ENCODE measurements at places on chromosomes 2 and 18.

DNA sequence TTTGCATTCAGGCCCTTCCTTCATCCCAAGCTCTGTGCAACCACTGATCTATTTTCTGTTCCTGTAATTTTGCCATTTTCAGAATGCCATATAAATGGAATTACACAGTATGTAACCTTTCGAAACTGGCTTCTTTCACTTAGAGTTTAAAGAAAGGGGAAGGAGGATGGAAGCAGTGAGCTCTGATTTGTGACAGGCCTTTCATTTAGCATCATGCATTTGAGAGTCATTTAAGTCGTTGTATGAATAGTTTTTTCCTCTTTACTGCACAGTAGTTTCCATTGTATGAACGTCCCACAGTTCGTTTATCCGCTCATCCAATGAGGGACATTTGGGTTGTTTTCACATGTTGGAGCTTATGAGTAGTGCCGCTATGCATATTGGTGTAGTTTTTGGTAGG, 67.0 kb downstream of the LBH start:
- DNase-seq: no peak

DNA sequence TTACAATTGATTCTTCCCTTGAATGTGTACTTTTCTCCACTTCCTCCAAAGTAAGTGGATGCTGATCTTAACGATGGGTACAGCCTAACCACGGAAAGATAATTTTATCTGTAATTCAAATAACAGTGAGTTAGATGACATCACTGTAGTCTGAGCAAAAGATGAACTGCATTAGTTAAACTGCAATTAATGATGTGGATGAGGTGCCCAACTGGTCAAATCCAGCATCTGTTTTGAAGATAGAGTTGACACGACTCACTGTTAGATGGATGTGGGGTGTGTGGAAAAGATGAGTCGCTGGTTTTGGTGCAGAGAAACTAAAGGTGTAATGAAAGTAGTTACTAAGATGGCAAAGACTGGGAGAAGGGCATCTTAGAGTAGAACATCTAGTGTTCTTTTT, 270.5 kb upstream of the MEIS1 start:
- no peak for DNase-seq

- DNase-seq: no peak
Measured at GRCh38 chr2:68870215-68870614, 982 bp downstream of the BMP10 start.

- DNase-seq: no peak
Measured at GRCh38 chr18:22346953-22347605, 70.6 kb downstream of the CTAGE1 start.

GRCh38 chr2:10417551-10418335, 30.4 kb downstream of the ODC1 start:
- no peak for DNase-seq

GRCh38 chr2:118089139-118089800, 999 bp downstream of the INSIG2 start:
- no peak for DNase-seq

- no peak for DNase-seq
Measured at GRCh38 chr2:239040152-239040761, 192.4 kb downstream of the TWIST2 start.

- no peak for DNase-seq
Measured at GRCh38 chr2:177692783-177693269, 300.3 kb downstream of the AGPS start.

- no peak for DNase-seq
Measured at GRCh38 chr2:65076345-65076710, 20.1 kb downstream of the CEP68 start.

- DNase-seq: no peak
Measured at GRCh38 chr2:132438691-132439090, 22.1 kb downstream of the GPR39 start.

DNA sequence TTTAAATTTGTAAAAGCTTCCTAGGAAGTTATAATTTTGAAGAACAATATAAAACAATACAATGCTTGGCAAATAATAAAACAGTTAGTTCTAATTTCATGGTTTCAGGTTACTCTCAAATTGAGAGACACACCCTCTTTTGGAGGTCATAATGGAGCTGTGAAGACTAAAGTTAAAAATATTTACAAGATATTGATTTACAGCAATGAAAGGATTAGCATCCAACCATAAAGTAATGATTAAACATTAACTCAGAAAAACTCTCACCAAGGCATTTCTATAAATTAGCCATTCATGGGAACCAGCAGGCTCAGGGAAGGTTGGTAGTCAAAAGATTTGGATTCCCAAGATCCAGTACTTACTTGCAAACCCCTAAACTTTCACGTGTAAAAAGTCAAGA, 6.4 kb downstream of the DPP4 start:
- no peak for DNase-seq

- no peak for DNase-seq
Measured at GRCh38 chr2:110678457-110679336, 834 bp upstream of the BUB1 start.

DNA sequence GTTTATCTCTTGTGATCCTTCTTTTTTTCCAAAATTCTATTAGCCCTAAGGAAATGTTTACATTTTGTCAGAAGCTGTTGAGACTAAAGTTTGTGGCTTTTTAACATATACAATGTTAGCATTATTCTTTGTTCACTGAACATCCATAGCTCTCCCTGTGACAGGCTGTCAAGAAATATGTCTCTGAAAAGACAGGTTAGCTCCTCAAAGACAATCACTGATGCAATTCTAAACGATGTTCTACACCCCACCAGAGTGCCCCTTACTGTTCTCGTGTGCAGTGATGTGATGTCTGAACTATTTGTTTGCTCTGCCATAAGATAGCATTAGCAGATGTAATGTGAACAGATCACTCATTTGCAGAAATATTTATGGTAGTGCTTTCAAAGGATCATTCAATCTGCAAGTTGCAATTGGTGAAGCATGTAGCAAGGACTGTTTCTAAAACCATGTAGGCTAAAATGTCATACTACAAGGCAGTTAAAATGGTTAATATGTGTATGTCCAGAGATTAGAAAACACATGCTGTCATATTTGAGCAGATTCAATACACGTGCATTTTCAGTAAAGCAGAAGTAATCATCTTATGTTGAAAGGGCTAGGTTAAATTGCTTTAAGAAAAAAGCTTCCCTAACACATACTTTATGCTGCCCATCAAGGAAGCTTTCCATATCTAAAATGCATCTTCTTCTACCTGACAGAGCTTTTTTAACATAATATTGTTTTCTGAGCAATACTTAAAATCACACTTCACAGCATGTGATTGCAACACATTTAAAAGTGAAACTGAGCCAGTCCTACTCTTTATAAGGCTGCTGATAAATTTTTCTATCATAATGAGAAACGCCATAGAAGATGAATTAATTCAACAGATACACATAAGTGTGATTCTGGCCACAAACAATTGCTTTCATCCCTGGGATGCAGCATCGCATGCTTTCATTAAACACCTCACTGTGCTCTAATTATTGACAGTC, 285.7 kb upstream of the UBE2E3 start:
- peak; percentile 7 for DNase-seq

DNA sequence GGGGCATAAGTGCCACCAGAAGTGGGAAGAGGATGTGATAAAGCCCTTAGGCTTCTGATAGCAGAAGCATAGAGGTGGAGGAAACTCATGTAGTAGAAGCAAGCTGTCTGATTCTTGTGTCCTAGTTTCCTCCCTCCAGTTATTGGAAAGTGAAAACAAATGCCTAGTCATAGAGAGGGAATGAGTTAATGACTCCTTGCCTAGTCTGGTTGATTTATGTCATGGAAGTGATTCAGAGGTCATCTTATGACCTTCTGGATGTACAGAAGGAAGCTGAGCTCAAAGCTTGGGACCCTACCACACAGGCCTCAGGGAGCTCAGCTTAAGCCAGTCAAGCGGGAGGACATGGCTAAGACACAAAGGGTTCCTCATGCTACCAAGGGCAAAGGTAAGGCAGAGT, 232.2 kb downstream of the THSD7B start:
- DNase-seq: no peak

DNA sequence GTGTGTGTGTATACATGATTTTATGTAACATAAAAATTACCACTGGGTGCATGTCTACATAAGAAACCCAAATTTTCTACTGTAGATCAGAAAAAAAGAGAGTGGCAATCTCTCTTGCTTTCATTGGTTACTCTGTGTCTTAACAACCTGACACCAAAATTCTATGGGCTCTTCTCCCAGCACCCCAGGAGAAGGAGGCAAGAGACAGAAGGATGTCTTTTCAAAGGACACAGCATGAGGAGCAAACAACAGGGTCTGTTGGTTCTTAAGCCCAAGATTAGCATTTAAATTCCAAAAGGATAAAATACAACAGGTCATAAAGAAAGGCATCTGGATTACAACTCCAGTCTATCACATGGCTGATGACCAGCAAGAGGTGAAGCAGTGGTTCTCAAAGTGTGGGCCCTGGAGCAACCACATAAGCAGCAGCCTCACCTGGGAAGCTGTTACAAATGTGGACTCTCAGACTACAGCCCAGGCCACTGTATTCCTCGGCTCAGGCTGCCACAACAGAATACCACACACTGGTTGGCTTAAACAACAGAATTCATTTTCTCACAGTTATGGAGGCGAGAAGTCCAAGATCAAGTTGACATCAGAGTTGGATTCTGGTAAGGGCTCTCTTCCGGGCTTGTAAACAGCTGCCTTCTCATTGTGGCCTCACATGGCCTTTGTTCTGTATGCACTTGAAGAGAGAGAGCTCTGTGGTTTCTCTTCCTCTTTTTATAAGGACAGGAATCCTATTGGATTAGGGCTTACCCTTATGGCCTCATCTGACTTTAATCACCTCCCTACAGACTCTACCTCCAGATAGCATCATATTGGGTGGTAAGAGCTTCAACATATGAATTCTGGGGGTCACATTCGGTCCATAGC, 79.8 kb upstream of the RNF152 start:
- DNase-seq: no peak

GRCh38 chr2:5794012-5794411, 101.8 kb downstream of the SOX11 start:
- no peak for DNase-seq
